ENCODE measurements at places on chromosomes 7 and 10.

- DNase-seq: peak; percentile 59
Measured at GRCh38 chr7:64665980-64666662, at the start of gene ZNF107. Gene ZNF107 (plus strand): TSS chr7:64666133. CDS start chr7:64666283, 150 bp downstream.

DNA sequence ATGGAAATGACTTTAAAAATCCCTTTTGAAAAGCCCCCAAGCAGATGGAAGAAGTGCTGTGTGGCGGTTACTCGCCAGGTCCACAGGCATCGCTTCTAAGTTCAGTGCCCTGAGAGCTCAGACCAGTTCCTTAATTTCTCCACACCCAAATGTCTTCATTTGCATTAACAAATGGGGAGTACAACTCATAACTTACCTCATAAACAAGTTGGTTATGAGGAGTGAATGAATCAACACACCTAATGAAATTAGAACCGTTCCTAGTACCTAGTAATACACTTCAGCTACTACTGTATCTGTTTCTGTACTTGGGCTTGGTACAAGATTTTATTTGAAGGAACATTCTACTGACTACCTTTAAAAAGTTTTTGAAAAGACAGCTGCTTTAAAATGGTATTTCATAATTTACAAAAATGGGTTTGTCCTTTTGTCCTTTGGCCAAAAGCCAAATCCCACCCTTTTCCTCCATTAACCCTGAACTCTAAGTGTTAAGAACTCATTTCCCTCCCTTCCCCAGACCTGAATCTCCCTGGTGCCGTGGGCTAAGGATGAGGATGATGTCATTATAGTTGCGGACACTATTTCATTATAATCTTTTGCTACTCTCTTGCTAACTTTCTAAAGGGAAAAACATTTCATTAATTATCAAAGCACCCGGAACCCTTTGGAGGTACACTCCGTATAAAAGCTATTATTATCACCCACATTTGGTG is 221.5 kb upstream of the CELF2 start:
- no peak for DNase-seq

- DNase-seq: no peak
Measured at GRCh38 chr10:128421371-128422160, 295.3 kb upstream of the MKI67 start.

- no peak for DNase-seq
Measured at GRCh38 chr10:77104459-77104980, 533.1 kb downstream of the KCNMA1 start.
